ENCODE measurements at places on chromosomes 2 and 18.

- no peak for DNase-seq
Measured at GRCh38 chr18:51300912-51301311, 103.4 kb upstream of the MEX3C start.

- no peak for DNase-seq
Measured at GRCh38 chr2:70397186-70397585, 95.3 kb upstream of the FAM136A start.

- DNase-seq: no peak
Measured at GRCh38 chr2:78418021-78418420, 607.5 kb upstream of the REG3G start.

DNA sequence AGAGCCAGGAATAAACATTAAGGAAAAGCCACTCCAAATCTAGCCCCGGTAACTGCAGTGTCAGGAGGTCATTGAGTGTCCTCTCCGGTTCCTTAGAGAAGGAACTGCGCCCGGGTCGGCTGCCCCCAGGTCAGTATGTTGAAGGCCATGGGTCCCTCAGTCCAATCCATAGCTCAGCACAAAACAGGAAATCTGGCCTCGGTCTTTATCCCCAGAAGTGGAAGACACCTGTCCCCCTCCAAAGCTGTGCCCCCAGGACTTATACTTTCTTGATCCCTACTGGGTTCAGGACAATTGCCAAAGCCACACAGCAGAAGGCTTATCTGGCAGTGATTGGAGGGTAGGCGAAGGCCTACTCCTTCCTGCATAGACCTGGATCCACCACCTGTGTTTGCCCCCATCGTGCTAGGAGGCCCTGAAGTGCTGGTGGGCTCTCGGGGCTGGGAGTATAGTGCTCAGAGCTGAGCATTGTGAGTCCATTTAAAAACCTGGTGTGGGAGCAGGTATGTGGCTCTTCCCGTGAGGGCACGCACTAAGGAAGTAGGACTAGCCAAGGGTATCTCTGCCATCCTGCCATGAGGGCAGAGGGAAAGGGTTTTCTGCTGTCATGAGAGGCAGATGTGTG lies 178.6 kb downstream of the SEPTIN10 start:
- DNase-seq: no peak

DNA sequence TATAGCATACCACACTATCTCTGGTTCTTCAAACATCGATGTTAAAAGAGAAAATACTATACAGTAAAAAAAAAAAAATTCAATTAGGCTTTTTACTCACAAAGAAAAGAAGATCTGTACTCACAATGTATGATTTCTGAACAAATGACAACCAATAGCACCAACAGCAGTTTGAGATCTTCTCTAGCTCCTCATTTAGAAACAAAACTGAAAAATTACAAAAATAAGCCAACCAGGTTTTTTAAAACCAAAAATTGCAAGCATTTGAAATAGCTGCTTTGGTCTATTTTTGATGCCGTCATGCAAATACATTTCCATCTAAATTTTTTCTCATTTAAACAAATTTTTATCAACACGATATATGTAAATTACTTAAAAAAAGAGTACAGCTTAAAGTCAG lies 34.3 kb upstream of the RALBP1 start:
- no peak for DNase-seq

DNA sequence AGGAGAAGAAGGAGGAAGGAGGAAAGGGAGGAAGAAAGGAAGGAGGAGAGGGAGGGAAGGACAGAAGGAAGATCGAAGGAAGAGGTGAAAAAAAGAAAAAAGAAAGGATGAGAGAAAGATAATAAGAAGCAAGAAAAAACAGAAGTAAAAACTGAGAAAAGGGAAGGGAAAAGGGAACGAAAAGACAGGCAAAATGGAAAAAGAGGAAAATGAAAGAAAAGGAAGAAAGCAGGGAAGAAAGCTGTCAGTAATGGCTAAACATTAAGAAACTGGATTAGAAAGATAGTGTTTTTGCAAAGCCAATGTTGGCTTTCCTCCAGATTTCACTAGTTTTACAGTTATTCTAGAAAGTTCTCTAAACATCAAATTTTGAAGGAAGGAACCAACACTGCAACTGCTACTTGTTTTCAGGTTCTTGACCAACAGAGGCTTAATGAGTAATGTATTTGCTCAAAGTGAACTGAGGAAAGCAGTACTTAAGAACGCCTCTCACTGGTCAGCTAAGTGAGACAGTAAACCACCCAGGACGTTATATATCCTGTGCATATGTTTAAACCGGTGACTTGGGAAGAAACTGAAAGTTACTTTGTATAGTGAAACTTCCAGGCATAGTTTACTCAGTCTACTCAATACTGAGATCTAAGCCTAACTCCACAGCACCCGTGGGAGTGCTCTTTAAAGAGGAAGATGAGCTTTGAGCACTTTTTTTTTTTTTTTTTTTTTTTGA lies 286.2 kb upstream of the TRIB2 start:
- DNase-seq: no peak

DNA sequence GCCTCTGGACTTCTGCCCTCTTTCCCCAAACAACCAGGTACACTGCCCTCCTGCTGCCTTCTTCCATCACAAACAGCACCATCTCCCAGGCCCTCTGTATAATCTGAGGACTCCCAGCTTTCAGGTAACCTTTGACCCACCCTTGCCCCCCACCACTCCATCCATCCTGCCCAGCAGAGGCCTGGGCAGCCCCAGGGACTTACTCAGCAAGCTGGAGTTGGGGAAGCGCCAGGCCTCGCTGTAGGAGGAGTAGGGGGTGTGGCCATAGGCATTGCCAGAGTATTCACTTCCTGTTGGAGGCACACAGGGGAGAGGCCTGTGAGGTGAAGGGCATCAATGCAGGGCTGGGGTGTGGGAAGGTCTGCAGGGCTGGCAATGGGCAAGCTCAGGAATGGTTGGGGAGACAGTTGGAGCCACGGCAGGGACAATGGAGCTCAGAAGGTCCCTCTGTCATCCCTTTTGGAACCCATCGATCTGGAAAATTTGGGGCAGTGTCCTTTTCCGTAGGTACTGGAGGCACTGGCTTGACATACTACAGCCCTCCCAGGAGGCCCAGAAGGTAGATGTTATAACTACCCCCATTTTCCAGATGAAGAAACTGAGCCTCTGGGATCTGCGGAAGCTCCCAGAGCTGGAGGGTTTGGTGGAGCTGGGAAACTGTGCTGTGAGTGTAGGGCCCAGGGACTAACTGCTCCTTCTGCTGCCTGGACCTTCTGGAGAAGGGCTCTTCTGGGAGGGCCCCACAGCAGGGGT lies 46.3 kb downstream of the PSD4 start:
- no peak for DNase-seq

- no peak for DNase-seq
Measured at GRCh38 chr2:220789961-220790360, 782.1 kb downstream of the EPHA4 start.

- no peak for DNase-seq
Measured at GRCh38 chr2:238554468-238555315, 128.0 kb downstream of the ASB1 start.

DNA sequence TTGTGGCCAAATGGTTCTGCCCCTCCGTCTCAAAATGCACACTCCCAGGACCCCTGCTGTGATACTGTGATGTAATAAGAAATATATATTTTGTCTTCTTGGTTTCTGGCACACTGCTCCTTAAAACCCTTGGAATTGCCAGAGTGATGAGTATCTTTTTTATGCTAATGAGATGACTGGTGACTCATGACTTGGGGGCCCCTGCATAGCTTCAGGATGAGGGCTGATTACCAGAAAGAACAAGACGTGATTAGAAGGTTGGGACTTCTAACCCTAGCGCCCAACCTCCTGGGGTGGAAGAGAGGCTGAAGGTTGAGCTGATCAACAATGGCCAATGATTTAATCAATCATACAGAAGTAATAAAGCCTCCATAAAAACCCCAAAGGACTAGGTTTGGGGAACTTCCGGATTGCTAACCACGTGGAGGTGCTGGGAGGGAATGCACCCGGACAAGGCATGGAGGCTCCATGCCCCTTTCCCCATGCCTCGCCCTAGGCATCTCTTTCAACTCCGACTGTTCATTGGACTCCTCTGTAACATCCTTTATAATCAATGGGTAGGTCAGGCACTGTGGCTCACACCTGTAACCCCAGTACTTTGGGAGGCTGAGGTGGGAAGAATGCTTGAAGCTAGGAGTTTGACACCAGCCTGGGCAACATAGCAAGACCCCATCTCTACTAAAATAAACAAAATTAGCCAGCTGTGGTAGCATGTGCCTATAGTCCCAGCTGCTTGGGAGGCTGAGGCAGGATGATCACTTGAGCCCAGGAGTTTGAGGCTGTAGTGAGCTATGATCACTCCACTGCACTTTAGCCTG lies 89.1 kb downstream of the HS1BP3 start:
- no peak for DNase-seq

DNA sequence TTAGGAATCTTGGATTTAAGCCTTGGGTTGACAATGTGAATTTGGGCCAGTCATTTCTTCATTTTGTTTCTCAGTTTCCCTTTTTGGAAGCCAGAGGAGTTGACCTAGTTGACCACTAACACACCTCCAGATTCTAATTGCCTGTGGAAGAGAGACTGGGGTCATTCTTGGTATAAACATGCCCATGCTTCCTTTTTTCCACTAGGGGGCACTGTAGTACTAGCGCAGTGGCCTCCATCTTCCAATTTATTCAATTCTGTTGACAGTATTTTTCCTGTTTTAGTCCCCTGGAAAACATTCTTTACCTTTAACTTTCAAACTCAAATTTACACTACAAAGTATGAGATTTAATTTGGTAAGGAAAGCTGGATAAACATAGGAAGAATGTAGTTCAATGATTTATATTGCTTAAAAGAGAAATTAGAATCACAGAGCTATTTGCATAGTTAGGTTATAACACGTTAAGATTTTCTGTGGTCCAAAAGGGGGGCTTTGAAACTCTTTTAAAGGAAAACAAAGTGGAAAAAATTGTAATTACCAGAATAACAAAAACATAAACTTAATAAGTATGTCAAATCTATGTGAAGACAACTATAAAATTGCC lies 57.5 kb upstream of the AGPS start:
- no peak for DNase-seq

- no peak for DNase-seq
Measured at GRCh38 chr2:165623161-165623560, 153.7 kb downstream of the CSRNP3 start.

GRCh38 chr2:174076975-174077374 lies 111.8 kb upstream of the SP3 start:
- DNase-seq: no peak

- DNase-seq: no peak
Measured at GRCh38 chr2:150610670-150611279, 123.3 kb upstream of the RND3 start.

- DNase-seq: no peak
Measured at GRCh38 chr18:56562479-56562878, 75.9 kb downstream of the TXNL1 start.

DNA sequence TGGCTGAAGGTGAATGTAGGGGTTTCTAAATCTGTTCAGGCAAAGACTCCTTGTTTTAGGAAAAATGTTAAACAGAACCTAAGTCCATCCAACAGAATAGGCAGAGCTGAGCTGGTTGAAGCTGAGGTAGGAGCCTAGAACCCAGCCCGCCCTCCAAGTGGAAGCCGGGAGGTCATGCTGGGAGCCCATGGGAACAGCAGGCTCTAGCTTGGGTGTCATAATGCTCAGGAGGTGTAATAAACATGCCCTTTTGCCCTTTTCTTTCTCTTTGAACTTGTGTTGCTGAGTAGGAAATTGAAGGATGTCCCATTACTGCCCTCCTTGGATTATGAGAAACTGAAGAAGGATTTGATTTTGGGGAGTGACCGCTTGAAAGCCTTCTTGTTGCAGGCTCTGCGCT lies 60.3 kb downstream of the ARMC9 start:
- DNase-seq: no peak

GRCh38 chr2:186771395-186771794 lies 77.5 kb downstream of the FAM171B start:
- no peak for DNase-seq

DNA sequence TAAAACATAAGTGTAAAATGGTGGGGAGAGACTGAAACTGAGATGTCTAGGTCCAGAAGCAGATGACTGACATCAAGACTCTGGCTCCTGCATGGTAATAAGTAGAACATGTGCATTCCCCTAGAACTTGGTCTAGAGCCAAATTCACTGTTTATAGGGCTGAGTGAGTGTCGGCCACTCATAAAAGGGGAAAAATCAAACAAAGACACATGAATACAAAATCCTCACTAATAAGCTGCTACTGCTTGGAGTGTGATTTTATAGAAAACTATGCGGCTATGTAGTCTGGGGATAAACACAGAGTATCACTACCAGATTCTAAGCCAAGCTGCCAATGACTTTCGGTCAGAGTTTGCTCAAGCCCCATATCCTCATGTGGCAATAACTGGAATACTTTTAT lies 1080.8 kb upstream of the DDX18 start:
- DNase-seq: no peak

GRCh38 chr2:240449764-240450531 lies 14.5 kb downstream of the GPC1 start:
- DNase-seq: peak; percentile 55

DNA sequence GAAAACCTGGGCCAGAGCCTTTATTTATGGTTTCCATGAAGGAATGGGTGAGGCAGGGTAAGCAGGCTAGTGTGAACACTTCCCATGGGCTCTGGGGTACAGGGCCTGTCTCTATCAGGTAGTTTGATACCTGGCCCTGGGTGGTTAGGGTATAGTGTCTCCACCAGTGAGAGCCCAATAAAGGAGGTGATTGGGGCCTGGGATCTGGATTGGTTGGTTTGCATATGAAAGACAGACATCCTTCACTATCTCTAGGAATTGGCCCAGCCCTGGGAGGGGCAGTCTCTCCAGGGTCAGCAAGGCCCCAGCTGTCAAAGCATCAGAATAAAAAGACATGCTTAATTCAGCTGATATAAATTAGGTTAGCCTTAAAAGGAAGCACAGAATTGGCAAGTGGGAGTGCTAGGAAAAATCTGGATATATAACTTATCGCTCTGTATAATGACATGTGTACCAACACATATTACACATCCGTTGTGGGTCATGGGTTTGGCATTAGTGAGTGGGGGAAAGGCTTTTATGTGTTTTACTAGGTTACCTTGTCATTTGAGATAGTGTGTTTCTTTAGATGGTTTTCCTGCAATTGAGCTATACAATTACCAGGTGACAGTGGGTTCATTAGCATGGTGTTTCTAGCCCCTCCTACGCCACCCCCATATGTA lies 18.5 kb upstream of the TMEM178A start:
- DNase-seq: no peak

DNA sequence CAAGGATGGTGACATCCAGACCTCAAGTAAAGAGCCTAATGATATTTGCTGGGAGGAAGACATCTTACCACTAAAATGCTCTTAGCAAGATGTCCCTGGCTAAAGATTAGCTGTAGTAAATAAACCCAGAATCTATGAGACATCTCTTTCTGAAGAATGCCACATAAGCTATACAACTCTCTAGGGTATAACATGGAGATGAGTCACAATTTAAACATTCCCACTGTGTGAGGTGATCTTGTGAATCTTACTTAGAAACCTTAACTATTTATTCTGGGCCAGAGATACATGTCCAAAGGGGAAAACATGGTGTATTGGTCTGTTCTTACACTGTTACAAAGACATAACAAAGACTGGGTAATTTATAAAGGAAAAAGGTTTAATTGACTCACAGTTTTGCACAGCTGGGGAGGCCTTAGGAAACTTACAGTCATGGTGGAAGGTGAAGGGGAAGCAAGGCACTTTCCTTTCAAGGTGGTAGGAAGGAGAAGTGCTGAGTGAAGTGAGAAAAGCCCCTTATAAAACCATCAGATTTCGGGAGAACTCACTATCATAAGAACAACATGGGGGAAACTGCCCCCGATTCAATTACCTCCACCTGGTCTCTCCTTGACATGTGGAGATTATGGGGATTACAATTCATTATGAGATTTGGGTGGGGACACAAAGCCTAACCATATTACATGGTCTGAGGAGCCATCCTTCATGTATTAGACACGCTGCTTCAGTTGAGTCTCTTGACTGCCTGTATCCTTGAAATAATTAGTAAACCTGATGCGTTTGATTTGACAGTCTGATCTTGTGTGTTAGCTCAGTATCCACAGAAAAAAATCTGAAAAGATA lies 17.1 kb downstream of the KRCC1 start:
- DNase-seq: no peak
